ENCODE measurements at places on chromosomes 3 and 15.

- DNase-seq: no peak
Measured at GRCh38 chr3:195768414-195768813, 43.3 kb downstream of the MUC4 start.

GRCh38 chr15:75192307-75192706, 9.4 kb upstream of the C15orf39 start:
- DNase-seq: no peak

GRCh38 chr3:15051531-15051930, 13.6 kb downstream of the MRPS25 start:
- no peak for DNase-seq

- no peak for DNase-seq
Measured at GRCh38 chr3:177960014-177960413, 576.2 kb upstream of the KCNMB2 start.

GRCh38 chr15:48393645-48394506, 62.6 kb downstream of the DUT start:
- DNase-seq: peak; percentile 21

DNA sequence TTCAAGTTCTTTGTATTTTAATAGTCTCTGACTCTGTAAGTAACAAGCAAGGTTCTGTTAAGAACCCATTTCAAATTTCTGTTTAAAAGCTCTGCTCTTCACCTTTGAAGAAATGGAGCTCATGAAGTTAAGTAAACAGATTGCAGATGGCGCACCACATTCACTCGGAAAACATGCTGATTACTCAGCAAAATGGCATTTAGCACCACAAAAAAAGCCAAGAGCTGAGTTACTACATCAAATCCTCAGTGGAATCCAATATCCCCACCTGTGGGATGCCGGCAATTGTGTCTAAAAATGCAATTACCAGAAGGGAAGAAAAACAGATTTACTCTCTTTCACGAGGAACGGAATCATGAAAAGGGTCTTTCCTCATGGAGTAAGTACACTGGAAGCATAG, 758.0 kb downstream of the NTRK3 start:
- no peak for DNase-seq

GRCh38 chr3:53082736-53083135, 36.9 kb upstream of the SFMBT1 start:
- no peak for DNase-seq

GRCh38 chr3:177574222-177574856, 377.1 kb upstream of the TBL1XR1 start:
- DNase-seq: peak; percentile 64

DNA sequence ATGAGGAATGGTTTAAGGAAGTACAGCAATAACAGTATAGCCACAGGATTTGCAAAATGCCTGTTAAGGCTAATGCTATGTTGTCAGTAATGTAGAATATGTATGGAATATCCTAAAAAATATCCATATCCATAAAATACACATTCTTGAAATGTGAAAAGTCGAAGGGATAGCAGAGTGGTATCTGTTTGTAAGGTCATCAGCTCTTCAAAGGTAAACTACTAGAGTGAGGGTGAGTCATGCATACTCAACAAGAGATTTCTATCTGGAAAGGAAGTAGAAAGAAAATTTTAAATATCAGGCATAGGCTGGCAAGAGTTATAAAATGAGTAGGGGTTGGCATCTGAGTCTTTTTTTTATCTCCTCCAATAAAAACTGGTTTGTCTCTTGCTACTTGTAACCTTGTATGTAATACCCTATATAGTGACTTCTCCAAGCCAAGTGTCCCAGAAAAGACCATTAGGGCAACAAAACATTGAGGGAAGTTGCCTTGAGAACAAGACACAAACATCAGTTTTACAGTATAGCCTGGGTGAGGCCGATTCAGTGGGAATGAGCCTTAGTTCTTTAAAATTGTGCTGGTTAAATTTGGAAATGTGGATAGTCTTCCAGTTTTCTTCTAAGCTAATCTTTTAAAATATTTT, 103.1 kb downstream of the SPATA16 start:
- DNase-seq: no peak

- no peak for DNase-seq
Measured at GRCh38 chr3:126112531-126113237, 28.8 kb upstream of the SLC41A3 start.

Measured in NCI-H2081 (cell line).